Activated T-cell treated with anti-CD3 and anti-CD28 coated beads for 48 hours (primary cell): ENCODE measurements at places on chromosomes 2 and 18.

GRCh38 chr2:200408428-200409316, 101.2 kb downstream of the KCTD18 start:
- no peak for DNase-seq

DNA sequence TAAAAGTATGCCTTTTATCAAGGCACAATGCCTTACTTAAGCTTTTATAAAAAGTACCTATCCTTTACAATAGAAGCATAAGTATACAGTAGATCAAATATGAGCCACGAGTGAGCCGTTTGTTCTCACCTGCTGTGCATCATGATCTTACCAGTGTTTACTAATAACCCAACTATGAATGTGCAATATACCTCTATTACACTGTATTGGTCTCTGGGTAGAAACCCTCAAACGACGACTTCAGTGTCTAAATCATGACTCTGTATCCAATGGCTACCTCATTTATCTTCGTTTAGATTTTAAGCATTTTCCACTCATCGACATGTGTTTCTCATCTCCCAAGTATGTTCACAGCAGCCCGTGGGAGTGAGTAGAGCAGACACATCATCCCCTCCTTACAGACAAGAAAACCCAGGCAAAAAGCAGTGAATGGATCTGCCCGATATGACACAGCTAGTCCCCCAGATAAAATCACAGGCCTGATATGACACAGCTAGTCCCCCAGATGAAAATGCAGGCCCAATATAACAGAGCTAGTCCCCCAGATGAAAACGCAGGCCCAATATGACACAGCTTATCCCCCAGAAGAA, 279.8 kb downstream of the TNS1 start:
- no peak for DNase-seq

DNA sequence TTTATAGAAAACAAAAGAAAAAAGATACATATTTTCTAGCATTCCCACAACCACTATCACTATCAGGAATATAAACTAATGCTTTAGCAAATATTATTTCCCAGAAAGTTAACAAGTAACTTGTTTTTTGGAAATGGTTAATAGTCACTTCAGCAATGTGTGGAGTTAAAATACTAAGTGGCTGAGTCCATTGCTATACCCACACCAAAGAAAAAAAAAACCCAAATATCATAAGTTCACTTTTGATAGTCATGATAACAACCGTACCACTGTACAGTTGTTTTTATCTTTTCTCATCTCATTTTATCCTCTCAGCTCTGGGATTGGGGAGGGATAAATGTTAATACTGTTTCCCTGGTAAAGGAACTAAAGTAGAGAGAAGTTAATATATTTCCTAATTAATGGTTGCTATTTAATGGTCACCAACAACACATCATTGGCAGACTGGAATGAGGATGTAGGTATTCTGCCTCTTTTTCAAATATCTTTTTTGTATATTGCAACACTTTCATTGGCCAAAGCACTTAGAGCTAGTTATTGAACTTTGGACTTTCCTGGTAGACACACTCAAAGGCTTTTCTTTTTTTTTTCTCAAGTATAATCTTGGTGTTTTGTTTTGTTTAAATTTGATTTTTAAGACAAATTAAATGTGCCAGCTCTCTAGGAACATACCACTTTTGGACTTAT, 18.4 kb upstream of the KANSL1L start:
- no peak for DNase-seq

DNA sequence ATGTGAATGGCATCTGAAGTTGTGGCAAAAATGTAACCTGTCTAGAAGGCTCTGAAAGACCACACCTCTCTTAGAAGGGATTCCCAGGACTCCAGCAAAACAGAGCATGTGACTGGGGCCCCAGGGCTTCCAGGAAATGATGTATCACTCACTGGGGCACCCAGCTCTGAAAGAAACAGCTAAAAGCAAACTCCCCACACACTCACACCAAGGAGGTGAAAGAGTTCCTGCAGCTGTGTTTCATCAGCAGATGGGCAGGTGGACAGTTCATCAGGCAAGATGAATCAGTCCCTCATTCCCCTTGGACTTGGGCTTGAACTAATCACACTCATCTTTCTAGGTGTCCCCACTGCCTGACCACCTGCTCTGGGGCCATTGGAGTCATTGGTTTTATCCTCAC, 76.2 kb downstream of the CCBE1 start:
- DNase-seq: no peak

DNA sequence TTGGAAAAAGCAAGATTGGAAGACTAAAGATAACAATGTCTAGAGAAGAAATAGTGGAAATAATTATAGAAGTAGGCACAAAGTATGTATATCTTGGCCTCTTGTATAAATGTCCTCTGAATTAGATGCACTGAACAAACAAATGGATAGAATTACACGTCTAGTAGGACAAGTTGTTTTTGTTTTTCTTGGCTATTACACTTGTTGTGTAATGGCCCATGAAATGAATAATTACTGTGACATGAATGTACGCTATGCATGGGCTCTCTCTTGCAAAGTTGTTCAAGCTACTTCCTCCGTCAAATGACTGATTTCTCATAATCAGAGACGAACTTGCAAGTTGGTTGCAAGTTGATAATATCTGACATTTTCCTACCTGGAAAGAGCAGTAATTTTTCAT, 126.2 kb downstream of the PDE1A start:
- DNase-seq: no peak
